ENCODE measurements at places on chromosomes 2 and 18. TPM values are rescaled to one million over a fixed set of nuclear protein-coding genes. Genes with fewer than 3 reads are reported as not detected.

The SALL3 gene
- total RNA-seq: 29.0 TPM

The EVA1A gene
- 8.5 TPM for total RNA-seq

The SNED1 gene
- total RNA-seq: 1.1 TPM

The KIAA2012 gene
- total RNA-seq: 0.03 TPM

All from GM23338 (cell line).